ENCODE measurements at places on chromosomes 11 and 22. TPM values are rescaled to one million over a fixed set of nuclear protein-coding genes. Genes with fewer than 3 reads are reported as not detected.
A peak's percentile ranks its signal among the peaks of the same experiment; 100 is the strongest.

GRCh38 chr22:31569126-31569525 is 72.8 kb downstream of the SFI1 start:
- DNase-seq = no peak

DNA sequence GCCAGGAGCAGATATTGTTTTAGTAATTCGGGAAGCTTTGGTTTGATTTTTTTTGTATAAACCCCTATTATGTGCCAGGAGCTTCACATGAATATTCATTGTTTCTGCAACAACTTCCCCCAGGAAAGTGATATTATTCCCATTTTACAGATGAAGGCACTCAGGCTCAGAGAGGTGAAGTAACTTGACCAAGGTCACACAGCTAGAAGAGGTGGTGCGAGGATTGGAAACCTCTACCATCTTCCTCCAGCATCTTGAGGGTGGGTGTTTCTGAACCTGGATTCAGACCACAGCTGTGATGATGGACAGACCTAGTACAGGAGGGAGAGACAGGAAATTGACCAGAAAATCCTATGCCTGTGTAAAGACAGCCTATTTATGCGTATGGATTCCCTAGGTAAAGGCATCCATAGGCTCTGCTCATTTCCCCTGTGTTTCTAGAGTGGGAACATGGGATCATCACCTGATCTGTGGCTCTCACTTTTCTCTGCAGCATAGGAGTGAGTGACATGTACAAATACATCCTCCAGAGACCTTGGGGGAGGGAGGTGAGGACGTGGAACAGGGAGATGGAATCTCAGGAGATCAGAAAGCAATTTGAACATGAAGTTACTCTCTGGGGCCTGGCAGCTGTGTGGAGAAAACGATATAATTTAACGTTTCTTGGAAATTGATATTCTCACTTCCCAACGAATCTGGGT is 81.4 kb downstream of the TSPAN18 start:
- DNase-seq = no peak

Gene SNX32
- total RNA-seq = 4.6 TPM

DNA sequence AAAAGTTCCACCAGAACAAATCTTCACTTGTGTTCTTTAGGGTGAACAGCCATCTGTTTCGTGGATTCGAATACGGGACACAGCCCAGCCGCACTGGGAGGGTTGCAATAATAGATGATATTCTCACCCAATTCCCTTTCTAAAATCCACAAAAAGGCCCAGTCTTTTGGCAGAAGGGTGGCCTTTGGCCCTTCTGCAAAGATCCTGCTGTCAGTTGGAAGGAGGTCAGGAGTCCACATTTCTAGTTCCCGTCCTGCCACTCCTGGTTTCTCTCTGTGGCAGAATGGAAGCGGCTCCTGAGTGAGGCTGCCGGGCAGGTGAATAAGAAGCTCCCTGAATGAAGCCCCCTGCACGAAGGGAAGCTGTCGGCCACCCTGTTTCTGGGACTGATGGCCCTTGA is 11.2 kb upstream of the LINC01488 start:
- no peak for DNase-seq

Gene MRGPRX3
- not detected for total RNA-seq

GRCh38 chr11:1458340-1459218 is 28.0 kb downstream of the MOB2 start:
- DNase-seq = no peak

Gene SMC1B
- not detected for total RNA-seq

GRCh38 chr11:3885855-3886254 is 30.4 kb downstream of the STIM1 start:
- no peak for DNase-seq

Gene CYTH4
- total RNA-seq = not detected

Gene TEX54
- total RNA-seq = not detected

Gene STK33
- total RNA-seq = 22.6 TPM

DNA sequence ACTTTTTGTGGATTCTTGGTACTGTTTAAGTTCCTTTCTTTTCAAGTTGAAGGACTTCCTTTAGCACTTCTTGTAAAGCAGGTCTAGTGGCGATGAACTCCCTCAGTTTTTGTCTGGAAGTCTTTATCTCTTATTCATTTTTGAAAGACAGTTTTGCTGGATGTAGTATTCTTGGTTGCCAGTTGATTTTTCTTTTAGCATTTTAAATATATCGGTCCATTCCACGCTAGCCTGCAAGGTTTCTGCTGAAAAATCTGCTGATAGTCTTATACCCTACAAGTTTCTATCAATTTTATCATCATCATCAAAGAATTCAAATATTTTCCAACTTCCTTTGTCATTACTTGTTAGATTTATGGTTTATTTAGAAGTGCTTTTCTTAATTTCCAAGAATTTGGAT is 14.7 kb upstream of the GLB1L2 start:
- no peak for DNase-seq

- DNase-seq = no peak
These were observed 166.8 kb downstream of the TEAD1 start for GRCh38 chr11:12840871-12841660.

Gene C22orf15
- not detected for total RNA-seq

Gene PICALM
- total RNA-seq = 129 TPM

DNA sequence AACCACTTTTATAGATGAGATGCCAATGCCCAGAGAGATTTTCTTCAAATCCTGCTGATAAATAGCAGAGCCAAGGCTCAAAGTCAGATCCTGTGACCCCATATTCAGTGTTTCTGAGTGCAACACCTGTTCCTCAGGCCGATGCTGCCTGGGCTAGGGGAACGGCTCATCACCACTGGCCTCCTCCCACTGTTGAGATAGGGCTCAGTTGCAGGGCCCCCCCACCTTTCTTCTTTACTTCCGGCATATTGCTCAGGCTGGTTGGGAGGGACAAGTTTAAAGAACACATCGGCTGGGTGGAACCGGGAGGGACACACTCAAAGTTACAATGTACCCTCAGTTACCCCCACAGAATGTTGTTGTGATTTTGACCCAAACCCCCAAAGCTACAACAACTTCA is 88.3 kb upstream of the CRTAM start:
- no peak for DNase-seq

GRCh38 chr11:78469896-78470295 is 52.3 kb upstream of the GAB2 start:
- no peak for DNase-seq

DNA sequence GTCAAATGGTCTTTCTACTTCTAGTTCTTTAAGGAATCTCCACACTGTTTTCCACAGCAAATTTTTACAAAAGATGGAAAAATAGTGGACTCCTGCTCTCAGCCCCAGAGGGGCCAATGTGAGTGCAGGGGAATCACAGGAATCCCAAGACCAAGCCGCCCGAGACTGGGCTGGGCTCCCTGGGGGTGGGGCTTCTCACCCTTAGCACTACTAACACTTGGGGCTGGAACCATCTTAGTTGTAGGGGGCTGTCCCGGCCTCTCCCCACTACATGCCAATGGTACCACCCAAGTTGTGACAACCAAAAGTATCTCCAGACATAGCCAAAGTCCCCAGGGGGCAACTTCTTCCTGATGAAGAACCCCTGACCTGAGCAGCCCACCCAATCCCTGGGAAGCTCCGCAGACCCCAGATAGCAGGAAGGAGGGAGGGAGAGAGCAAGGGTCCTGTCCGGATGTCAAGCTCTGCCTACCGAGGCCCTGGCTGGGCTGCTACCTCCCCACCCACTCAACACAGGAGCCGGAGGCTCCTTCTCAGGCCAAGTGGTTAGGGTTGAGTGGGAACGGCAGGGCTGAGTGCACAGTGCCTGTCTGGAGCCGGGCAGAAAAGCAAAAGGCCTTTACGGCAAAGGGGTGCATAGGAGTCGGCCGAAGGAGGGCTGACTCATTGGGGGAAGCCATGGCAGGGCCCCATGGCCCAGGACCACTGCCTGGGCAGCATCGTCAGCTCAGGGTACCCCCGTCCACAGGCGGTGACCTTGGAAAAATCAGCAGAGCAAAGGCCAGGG is 122.5 kb upstream of the FGF3 start:
- DNase-seq = no peak

Gene LRRC10B
- 2.0 TPM for total RNA-seq

- no peak for DNase-seq
These were observed 16.7 kb downstream of the API5 start for GRCh38 chr11:43328482-43328881.

- no peak for DNase-seq
These were observed 46.1 kb downstream of the KCNC1 start for GRCh38 chr11:17780668-17781067.

DNA sequence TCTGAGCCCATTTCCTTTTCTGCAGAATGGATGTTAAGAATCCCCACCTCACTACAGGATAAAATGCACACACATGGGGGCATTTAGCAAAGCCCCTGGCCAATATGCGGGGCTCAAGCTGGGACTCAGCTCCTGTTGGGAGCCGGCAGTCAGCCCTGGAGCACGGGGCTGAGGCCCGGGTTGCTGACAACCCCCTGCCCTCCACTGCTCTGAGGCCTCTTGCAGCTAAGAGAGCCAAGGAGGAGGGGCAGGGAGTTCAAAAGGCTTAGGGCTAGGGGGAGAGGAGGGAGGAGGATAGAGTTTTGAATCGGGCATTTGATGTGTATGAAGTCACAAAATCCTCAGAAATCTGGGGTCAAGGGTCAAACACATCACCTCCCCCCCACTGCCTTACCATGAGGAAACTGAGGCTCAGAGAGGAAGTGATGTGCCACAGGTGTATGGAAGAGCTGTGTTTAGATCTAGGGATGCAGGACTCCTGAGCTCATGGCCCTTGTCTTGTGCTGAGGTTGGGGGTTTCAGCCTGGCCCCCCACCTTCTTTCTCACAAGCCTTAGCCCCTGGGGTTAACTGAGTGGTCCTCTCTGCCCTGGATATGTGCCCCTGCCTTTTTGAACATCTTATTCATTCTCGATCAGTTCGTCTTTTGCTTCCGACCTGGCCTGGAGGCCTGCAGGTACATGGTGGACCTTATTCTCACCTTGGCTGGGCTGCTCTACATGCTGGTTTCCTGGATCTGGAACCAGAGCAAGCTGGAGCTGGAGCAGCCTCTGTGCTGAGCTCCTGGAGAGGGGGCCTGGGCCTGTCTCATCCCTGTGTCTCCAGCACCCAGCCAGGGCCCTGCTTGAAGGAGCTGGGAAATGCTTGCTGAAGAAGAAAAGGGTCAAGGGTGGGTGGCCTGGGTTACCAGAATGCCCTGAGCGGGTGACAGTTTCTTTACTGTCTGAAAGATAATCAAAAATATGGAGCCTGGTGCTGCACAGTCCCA is 80.3 kb downstream of the LRRC32 start:
- DNase-seq = no peak

Gene BSCL2
- 85.8 TPM for total RNA-seq

Gene MS4A7
- not detected for total RNA-seq

DNA sequence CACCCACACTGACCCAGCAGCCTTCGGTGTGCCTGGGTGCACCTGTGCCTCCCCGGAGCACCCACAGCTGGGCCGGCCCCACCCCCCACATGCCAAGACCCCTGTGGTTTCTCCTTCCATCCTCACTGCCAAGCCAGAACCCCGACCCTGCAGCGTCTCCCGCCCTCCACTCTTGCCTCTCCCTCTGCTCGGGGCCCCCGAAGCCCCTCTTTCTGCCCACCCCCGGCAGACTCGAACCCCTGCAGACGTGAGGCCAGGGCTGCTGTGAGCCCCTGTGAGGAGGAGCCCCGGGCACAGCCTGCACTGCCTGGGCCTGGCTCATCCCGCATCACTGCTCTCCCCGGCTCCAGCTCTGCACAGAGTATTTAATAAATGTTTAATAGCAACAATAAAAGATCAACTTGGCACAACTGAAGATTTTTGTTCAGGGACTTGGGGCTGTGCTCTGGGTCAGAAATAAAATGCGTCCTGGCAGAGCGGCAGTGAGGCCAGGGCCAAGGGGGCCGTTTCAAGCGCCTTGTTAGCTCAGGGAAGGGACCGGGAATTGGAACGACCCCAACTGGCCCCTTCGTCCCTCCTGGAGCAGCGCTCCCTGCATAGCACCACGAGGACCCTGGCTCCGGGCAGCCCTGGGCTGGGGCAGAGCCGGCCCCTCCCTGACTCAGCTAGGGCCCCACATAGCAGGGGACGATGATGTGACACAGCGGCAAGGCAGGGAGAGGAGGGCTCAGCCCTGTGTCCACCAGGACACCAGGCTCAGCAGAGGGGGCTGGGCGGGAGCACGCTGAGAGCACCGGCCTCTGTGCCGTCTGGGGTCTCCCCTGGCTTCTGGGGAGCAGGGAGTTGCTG is 520.8 kb downstream of the BRD1 start:
- DNase-seq = peak; percentile 8

- DNase-seq = no peak
These were observed 113.2 kb downstream of the MIAT start for GRCh38 chr22:26770624-26771023.

Gene OR5AN1
- total RNA-seq = not detected

DNA sequence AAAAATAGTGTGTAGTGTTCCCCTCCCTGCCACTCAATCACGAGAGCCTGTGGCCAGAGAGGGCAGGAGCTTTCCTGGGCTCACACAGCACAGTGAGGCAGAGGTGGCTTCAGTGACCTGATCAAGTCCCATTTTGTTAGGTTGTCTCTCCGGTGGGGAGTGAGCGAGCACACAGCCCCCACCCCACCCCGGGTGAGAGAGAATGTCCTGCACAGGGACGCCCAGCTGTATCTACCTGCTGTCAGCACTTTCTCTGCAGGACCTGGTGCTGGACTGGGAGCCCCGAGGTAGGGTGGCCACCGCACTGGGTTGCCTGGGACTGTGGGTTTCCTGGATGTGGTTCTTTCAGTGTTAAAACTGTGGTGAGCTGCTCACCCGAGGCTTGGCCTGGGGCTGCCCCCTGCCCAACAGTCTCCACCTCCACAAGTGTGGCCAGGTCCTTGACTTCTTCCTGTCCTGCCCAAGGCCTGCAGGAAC is 6.1 kb downstream of the CAPN5 start:
- no peak for DNase-seq

DNA sequence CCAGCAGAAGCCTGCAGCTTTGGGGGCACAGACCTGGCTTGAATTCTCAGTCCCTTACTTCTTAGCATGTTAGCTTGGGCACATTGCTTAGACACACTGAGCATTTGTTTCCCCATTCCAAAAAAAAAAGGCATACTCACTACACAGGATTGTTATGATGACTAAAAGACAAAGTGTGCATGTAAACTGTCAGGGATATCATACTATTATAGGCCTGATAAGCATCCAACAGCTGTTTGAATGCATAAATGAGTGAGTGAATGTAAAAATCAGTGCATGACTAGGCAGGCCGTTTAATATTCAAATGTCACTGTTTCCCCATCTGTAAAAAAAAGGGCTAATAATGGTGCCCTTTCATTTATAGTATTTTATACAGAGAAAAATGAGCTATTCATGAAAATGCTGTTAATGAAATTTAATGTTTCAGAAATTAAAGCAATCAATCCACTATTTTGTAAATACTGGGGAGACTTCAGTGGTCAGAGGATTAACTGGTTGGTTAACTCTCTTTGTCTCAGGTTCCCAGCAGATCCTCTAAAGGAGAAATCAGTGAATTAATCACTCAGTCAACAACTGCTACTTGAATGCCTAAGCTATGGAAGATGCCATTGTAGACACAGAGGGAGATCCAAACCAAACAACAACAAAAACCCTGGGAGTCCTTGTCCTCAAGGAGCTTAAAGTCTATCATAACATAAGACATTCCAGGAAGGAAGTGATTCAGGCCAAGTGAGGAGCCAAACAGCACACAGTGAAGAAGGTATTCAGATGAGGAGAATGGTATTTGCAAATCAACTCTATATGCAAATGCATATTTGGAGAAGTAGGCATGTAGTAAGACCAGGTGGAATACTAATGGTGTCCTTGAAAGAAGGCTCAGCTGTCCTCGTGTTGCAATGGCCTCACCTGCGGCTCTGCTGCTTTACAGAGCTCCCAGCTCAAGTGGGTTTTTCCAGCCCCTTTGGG is 26.8 kb downstream of the BARX2 start:
- no peak for DNase-seq

Gene VSTM5
- 0.31 TPM for total RNA-seq

GRCh38 chr11:130085671-130086290 is 16.1 kb downstream of the APLP2 start:
- DNase-seq = no peak

GRCh38 chr22:36573815-36574363 is 44.9 kb upstream of the EIF3D start:
- DNase-seq = no peak

Data from progenitor cell of endocrine pancreas (in vitro differentiated cells).